Activated naive CD8-positive, alpha-beta T cell treated with anti-CD3 and anti-CD28 coated beads for 36 hours (primary cell): ENCODE measurements at places on chromosomes 12 and 14. TPM values are rescaled to one million over a fixed set of nuclear protein-coding genes. Genes with fewer than 3 reads are reported as not detected.
A peak's percentile ranks its signal among the peaks of the same experiment; 100 is the strongest.

The TGM1 gene
- 3.3 TPM for total RNA-seq

The APOF gene
- total RNA-seq, result not detected

The MYF6 gene
- not detected for total RNA-seq

The AQP5 gene
- not detected for total RNA-seq

The OR4E1 gene
- not detected for total RNA-seq

The CPM gene
- total RNA-seq, result 8.0 TPM

The STXBP6 gene
- not detected for total RNA-seq

The SYCP3 gene
- 0.21 TPM for total RNA-seq

The KLRC3 gene
- total RNA-seq, result 0.64 TPM

The ACACB gene
- 8.8 TPM for total RNA-seq

DNA sequence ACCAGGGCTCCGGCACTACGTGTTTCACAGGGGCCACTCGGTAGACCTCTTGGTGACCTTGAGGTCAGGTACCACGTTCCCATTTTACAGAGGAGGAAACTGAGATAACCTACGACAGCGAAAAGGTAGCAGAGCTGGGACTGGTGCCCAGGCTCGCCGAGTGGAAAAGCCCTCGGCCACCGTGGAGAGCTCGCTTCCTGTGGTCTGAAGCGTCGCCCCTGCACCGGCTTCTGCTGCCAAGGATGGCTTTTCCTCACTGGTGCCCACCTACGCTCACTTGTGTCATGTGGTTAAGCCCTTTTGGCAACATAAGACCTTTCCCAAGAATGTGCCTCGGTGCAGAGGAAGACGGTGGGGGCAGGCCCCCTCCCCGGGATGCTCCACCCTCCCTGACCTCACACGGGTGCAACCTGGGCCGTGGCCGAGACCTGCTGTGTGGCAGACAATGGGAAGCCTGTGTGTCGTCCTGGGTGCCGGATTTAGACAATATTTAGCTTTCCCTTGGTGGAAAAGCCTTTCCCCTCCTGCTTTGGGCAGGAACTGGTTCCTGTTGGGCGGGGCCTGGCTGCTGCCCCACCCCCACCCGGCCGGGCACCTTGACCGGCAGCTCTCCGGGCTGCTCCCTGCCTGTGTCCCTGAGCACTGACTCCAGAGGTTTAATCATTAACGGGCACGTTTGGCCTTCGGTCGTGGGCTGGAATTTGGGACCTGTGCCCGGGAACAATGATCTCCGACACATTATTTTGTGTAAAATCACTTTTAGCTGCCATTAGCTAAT is 32.4 kb upstream of the PPP1R13B start:
- peak overlapping the region; percentile 67 for H3K4me3 ChIP-seq
- H3K27me3 ChIP-seq, result no peaks in the 10 kb centered on the region
- no peaks in the 10 kb centered on the region for H3K36me3 ChIP-seq
- DNase-seq, result no peak

GRCh38 chr12:2341051-2341751 is 288.4 kb downstream of the CACNA1C start:
- no peak overlapping the region for H3K4me3 ChIP-seq
- no peaks in the 10 kb centered on the region for H3K27me3 ChIP-seq
- no peak overlapping the region for H3K27ac ChIP-seq

DNA sequence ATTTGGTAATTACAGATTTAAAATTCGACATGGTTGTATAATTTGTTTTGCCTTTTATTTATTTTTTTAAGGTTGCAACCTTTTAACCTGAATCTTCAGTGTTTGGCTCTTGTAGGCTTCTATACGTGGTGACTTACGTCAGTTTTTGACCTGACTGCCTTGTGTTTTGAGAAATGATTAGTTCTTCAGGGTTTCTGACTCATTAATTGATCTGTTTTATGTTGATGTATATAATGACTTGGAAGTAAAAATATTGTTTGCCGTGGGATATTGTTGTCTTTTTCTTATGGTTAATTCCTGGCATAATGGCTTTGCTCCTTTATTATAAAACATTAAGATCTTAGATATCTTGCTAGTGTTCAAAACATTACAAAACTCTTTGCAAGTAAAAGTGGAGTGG is 2.5 kb downstream of the RASSF8 start:
- DNase-seq, result no peak
- H3K4me1 ChIP-seq, result peaks cover 9% of the 10 kb centered on the region
- H3K36me3 ChIP-seq, result no peaks in the 10 kb centered on the region
- H3K27ac ChIP-seq, result no peak overlapping the region

- no peaks in the 10 kb centered on the region for H3K27me3 ChIP-seq
- H3K36me3 ChIP-seq, result peaks cover 13% of the 10 kb centered on the region
- no peak for DNase-seq
- H3K4me1 ChIP-seq, result peaks cover 21% of the 10 kb centered on the region
- no peak overlapping the region for H3K4me3 ChIP-seq
Observed at GRCh38 chr14:69088586-69088985, 64.3 kb downstream of the DCAF5 start.

DNA sequence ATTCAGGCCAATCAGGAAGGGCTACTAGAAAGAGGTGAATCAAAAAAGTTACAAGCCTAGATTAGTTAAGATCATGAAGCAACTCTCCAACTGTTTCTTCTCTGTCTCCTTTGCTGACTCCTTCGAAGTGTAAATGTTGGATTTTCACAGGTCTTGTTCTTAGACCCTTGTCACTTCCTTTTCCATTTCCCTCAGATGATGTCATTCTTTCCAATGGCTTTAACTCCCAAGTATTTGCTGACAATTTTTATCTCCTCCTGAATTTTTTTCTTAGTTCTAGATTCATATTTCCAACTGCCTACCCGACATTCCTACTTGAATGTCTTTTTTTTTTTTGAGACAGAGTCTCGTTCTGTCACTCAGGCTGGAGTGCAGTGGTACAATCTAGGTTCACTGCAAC is 10.8 kb downstream of the GAS2L3 start:
- H3K4me3 ChIP-seq, result no peak overlapping the region
- no peaks in the 10 kb centered on the region for H3K4me1 ChIP-seq
- no peak for DNase-seq
- peaks cover 2% of the 10 kb centered on the region for H3K36me3 ChIP-seq
- no peak overlapping the region for H3K27ac ChIP-seq

DNA sequence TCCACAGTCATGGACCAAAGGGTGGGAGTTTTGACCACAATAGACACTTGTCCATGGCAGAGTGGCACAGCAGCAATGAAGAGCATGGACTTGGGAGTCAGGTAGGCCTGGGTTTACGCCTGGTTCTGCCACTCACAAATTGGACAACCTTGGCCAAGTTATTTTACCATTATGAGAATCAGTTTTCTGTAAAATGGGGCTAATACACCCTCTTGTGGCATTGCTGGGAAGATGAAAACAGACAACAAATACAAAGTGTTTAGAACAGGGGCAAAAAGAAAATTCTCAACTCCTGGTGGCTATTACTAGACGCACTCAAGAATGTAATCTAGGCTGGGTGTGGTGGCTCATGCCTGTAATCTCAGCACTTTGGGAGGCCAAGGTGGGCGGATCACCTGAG is 2.6 kb downstream of the C12orf43 start:
- H3K4me1 ChIP-seq, result peaks cover 17% of the 10 kb centered on the region
- peak overlapping the region; percentile 22 for H3K4me3 ChIP-seq
- no peaks in the 10 kb centered on the region for H3K27me3 ChIP-seq
- H3K36me3 ChIP-seq, result peaks cover 4% of the 10 kb centered on the region
- DNase-seq, result no peak

GRCh38 chr12:121927813-121928212 is 9.4 kb downstream of the CFAP251 start:
- H3K27ac ChIP-seq, result no peak overlapping the region
- H3K36me3 ChIP-seq, result peaks cover 1% of the 10 kb centered on the region
- no peaks in the 10 kb centered on the region for H3K27me3 ChIP-seq
- peaks cover 3% of the 10 kb centered on the region for H3K4me1 ChIP-seq

DNA sequence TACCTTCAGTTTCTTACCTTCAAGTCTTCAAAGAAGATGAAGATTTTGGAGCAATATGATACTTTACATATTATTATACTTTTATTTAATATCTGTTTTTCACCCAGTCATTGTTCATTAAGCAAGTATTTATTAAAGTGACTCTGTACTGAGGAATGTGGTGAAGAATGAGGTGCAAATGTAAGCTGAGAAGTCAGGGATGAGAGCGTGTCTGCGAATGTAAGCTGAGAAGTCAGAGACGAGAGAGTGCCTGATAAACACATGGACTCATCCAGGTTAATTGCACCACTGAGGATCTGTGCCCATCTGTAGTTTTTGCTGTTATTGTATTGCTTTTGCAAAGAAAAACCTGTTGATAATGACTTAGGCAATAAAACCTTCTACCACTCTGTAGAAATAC is 211.9 kb upstream of the FAR2 start:
- H3K4me1 ChIP-seq, result no peaks in the 10 kb centered on the region
- no peak overlapping the region for H3K4me3 ChIP-seq
- H3K27me3 ChIP-seq, result peaks cover 7% of the 10 kb centered on the region
- DNase-seq, result no peak

GRCh38 chr14:52033101-52033642 is 35.7 kb downstream of the NID2 start:
- no peaks in the 10 kb centered on the region for H3K4me1 ChIP-seq
- no peak overlapping the region for H3K4me3 ChIP-seq
- peaks cover 12% of the 10 kb centered on the region for H3K27me3 ChIP-seq
- H3K27ac ChIP-seq, result no peak overlapping the region
- no peak for DNase-seq

- no peak for DNase-seq
- no peaks in the 10 kb centered on the region for H3K4me1 ChIP-seq
- H3K36me3 ChIP-seq, result no peaks in the 10 kb centered on the region
- no peaks in the 10 kb centered on the region for H3K27me3 ChIP-seq
- no peak overlapping the region for H3K27ac ChIP-seq
Observed at GRCh38 chr12:86193931-86194330, 62.3 kb downstream of the MGAT4C start.

- no peak overlapping the region for H3K4me3 ChIP-seq
- no peak for DNase-seq
- no peak overlapping the region for H3K27ac ChIP-seq
- H3K4me1 ChIP-seq, result peaks cover 3% of the 10 kb centered on the region
- H3K36me3 ChIP-seq, result peaks cover 6% of the 10 kb centered on the region
Observed at GRCh38 chr14:68532496-68532895, 260.4 kb downstream of the ZFP36L1 start.

- DNase-seq, result no peak
- no peak overlapping the region for H3K27ac ChIP-seq
- H3K36me3 ChIP-seq, result peaks cover 8% of the 10 kb centered on the region
Observed at GRCh38 chr12:106508966-106509365, 73.8 kb upstream of the RFX4 start.

DNA sequence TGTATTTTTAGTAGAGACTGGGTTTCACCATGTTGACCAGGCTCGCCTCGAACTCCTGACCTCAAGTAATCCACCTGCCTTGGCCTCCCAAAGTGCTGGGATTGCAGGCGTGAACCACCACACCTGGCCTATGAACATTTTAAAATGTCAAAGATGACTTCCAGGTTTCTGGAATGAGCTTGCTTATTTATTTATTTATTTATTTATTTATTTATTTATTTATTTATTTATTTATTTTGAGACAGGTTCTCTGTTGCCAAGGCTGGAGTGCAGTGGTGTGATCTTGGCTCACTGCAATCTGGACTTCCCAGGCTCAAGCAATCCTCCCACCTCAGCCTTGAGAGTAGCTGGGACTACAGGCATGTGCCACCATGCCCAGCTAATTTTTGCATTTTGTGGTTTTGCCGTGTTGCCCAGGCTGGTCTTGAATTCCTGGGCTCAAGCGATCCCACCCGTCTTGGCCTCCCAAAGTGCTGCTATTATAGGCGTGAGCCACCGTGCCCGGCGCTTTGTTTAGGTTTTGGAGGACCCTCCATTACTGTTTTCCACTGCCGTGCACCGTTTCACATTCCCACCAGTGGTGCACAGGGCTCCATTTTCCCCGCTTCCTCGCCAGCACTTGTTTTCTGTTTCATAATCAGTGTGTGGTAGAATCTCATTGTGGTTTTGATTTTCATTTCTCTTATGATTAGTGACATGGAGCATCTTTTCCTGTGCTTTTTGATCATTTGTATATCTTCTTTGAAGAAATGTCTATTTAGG is 6.4 kb upstream of the CFAP251 start:
- DNase-seq, result peak; percentile 37
- no peaks in the 10 kb centered on the region for H3K27me3 ChIP-seq
- H3K27ac ChIP-seq, result peak overlapping the region; percentile 82
- H3K4me1 ChIP-seq, result peaks cover 15% of the 10 kb centered on the region

- peaks cover 9% of the 10 kb centered on the region for H3K27me3 ChIP-seq
- no peaks in the 10 kb centered on the region for H3K36me3 ChIP-seq
- DNase-seq, result no peak
- H3K4me3 ChIP-seq, result no peak overlapping the region
- H3K27ac ChIP-seq, result no peak overlapping the region
Observed at GRCh38 chr12:14138495-14138894, 157.1 kb upstream of the GRIN2B start.

- H3K4me1 ChIP-seq, result no peaks in the 10 kb centered on the region
- H3K27ac ChIP-seq, result no peak overlapping the region
- H3K4me3 ChIP-seq, result no peak overlapping the region
- DNase-seq, result no peak
Observed at GRCh38 chr14:53011053-53011462, 60.2 kb upstream of the FERMT2 start.

GRCh38 chr12:45872446-45872845 is 117.9 kb downstream of the SCAF11 start:
- H3K27ac ChIP-seq, result no peak overlapping the region
- peaks cover 45% of the 10 kb centered on the region for H3K36me3 ChIP-seq
- H3K4me3 ChIP-seq, result no peak overlapping the region
- no peaks in the 10 kb centered on the region for H3K27me3 ChIP-seq
- H3K4me1 ChIP-seq, result peaks cover 21% of the 10 kb centered on the region
- no peak for DNase-seq

DNA sequence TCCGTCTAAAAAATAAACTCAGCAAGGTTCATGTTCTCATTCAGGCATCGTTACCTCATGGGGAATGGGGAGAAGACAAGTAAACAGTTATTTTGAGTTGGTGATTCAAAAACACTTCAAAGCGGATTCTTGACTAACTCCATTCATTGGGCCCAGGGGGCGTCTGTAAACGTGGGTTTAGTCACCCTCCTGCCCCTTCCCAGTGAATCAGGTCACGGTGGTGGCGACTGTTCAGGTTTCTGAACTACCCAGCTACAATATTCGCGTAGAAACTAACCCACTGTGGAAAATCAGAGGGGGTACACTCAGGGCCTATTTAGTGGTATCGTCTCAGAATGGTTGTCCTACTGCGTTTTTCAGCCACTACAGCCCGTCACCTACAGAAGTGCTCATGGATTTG is 15.2 kb downstream of the OR6S1 start:
- no peak overlapping the region for H3K27ac ChIP-seq
- peaks cover 2% of the 10 kb centered on the region for H3K36me3 ChIP-seq
- H3K27me3 ChIP-seq, result peaks cover 66% of the 10 kb centered on the region
- peak overlapping the region; percentile 81 for H3K4me3 ChIP-seq
- no peak for DNase-seq

GRCh38 chr14:22502007-22502406 is 87.0 kb downstream of the DAD1 start:
- H3K4me3 ChIP-seq, result peak overlapping the region; percentile 90
- peak overlapping the region; percentile 99 for H3K27ac ChIP-seq
- peaks cover 88% of the 10 kb centered on the region for H3K36me3 ChIP-seq

- no peak overlapping the region for H3K4me3 ChIP-seq
- H3K27me3 ChIP-seq, result no peaks in the 10 kb centered on the region
- peaks cover 65% of the 10 kb centered on the region for H3K4me1 ChIP-seq
- H3K27ac ChIP-seq, result no peak overlapping the region
Observed at GRCh38 chr14:32083789-32084188, 6.7 kb downstream of the ARHGAP5 start.
